ENCODE measurements at places on chromosomes 5 and 9.

DNA sequence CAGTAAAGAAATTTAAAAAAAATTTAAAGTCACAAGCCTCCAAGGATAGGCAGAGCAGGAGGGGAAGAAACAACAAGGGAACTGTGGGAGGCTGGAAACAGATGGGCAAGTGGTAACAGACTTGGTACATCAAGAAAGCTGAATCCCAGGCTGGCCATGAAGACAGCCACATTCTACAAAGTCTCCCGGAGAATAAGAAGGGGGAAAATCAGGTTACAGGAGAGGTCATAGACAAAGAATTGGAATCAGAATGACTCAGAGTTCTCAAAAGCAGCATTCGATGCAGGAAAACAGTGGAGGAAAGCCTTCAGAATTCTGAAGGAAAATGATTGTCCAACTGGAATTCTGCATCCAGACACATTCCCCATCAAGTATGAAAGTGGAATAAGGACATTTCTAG lies 129.7 kb downstream of the ADAMTS2 start:
- DNase-seq = no peak

- no peak for DNase-seq
Observed at GRCh38 chr5:102341681-102342288, 45.7 kb upstream of the SLCO4C1 start.

DNA sequence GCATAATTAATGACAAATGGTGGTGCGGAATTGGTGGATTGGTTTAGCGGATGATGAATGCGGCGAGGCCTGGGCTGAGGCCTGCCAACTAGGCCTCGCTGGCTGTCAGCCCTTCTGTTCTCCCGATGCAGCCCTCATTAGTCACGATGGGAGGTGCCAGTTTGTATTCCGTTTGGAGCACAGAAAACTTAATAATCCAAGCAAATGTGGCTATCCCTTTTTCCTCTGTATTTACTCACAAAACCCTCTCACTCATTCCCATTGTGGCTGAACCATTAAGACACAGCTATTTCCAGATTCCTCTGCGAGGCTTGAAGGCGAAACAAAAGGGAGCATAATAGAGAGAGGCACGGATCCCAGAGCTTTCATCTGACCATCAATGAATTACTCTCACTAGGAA lies 114.3 kb downstream of the MVB12B start:
- DNase-seq = no peak

GRCh38 chr9:82320566-82320965 lies 332.0 kb downstream of the SPATA31D1 start:
- no peak for DNase-seq

GRCh38 chr5:132418881-132419280 lies 49.4 kb downstream of the SLC22A5 start:
- no peak for DNase-seq

DNA sequence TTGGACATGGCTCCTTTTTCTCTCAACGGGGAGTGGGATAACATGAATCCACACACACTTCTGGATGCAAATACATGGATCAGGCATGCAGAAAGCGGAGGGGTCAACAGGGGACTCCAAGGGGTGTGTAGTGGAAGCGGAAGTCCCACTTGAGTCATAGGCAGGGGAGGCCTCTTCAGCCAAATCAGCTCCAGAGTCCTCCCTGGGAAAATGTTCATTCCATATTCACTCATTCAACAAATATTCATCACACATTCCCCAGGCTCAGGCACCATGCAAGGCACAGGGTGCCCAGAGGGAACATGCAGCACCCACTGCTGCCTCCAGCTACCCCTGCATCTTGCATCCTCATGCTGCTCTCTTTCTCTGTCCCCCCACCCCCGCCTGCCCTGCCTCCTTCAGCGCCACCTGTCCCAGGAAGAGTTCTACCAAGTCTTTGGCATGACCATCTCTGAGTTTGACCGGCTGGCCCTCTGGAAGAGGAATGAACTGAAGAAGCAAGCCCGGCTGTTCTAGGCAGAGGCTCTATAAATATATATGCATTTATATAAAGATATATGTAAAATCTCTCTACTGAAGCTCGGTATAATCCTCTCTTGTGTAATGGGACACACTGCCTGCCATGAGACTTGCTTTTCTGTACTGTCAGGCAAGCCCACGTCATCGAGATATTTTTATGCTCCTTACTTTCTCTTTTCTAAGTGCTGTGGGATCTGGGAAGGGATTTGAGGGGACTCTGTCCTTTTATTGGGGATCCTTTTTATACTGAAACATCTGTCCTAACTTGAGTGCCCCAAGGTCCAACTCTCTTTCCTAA lies 13.6 kb upstream of the AFAP1L1 start:
- peak; percentile 46 for DNase-seq

- DNase-seq = no peak
Observed at GRCh38 chr5:145579301-145579700, 255.8 kb downstream of the PRELID2 start.

GRCh38 chr5:76277736-76278135 lies 125.3 kb upstream of the IQGAP2 start:
- DNase-seq = no peak

DNA sequence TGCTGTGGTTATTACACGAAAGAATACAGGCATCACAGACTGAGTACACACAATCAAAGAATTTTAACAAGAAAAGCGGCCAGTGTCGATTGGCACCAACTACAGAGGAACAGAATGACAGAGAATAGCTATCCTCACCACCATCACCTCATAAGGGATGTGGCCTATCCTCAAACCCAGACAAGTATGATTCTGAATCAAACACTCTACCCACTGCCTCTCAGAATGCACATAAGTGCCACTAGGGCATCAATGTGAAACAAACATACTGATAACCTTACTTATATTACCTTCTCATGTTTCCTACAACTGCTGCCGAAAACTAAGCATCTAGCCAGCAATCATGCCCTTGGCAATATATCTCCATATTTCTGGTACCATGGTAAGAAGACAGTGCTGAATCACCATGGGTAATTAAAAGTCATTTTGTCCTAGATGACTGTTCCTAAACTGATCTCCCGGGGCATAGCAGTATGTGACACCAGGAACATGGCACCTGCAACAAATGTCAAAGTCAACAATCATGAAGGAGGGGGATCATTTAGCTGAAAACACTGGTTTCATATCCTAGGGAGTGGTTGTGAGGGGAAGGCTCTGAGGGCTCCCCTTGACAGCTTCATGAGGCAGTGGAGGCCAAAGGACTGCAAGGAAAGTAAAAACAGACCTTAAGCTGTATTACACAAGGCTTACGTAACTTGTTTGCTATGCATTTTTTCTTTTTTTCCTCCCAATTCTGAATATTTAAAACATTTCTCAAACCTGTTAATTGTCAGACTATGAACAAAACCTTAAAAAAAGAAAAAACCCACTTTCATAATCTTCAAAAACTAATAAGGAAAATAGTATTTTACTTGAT lies 88.3 kb downstream of the LHFPL2 start:
- no peak for DNase-seq

DNA sequence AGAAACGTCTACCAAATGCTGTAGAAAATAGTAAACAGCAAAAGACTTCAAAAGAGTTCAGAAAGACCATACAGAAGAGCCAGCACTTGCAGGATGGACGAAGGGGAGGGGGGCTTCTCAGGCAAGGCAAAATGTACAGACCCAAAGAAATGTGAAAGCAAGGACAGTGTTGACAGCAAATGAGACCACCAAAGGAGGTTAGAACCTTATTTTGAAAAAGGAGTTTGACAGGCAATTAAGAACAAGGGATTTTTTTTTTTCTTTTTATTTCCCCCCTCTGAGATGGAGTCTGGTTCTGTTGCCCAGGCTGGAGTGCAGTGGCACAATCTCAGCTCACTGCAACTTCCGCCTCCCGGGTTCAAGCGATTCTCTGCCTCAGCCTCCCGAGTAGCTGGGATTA lies 223.2 kb downstream of the EFNA5 start:
- no peak for DNase-seq

DNA sequence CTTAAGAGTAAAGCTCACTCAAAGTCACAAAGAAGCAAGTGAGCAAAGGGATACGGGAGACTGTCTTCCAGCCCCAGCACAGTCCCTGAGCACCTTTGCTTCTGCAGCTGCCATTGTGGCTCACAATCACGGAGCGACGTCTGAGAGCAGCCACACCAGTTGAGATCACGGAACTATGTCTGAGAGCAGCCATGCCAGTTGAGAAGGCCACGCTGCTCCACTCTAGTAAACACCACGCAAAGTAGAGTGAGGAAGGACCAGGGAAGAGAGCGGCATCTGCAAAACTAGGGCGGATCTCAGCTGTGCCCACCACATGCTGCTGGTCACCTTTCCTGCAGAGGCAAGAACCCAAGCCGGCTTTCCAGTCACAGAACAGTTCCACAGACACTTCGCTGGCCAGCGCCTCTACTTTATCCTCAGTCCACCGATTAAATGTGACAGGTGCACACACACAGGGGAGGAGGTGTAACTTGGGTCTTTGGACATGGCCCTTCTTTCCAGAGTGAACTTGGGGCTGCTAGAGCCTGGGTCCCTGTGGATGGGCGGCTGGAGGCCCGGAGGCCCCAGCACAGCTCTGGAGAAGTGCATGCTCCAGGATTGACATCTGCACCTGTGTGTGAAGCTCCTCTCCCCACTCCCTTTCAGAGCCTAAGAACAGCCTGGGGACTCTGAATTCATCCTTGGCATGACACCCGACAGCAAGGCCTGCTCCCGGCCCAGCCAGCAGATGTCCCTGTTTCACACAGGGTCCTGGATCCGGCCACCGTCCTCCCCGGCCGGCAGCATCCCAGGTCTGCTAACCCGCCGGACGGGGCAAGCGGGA lies 324.9 kb upstream of the IRX4 start:
- no peak for DNase-seq

DNA sequence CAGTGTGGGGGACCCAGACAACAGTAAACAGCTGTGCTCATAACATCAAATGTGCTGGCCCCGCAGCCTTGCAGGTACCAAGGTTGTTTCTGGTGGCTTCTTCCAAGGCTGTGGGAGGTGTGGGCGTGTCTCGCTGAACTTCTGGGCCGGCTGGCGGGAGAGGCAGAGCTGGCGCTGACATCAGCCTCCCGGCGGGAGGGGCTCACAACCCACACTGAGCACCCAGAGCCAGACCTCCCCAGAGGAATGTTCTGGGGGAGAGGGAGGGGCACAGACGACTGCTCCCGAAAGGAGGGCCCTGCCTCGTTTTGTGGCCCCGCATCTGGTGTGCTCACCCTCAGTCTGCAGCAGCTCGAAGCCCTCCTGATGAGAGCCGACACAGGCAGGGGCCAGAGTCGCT lies 6.9 kb upstream of the SLC12A7 start:
- no peak for DNase-seq

DNA sequence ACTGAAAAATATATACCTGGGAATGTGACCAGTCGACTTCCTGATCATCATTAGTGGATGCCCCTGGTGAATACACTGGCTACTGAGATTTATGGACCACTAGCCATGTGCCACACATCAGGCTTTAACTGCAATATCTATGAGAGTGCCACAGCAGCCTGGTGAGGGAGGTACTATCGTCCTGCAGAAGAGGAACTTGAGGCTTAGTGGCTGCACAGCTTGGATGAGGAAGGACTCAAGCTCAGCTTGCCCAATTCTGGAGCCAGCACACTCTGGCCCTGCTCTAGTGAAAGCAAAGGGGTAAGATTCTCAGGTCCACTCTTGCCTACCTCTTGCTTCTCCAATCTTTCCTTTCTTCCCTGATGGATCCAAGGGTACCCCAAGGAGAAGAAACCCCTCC lies 129.3 kb downstream of the ENTREP1 start:
- no peak for DNase-seq

DNA sequence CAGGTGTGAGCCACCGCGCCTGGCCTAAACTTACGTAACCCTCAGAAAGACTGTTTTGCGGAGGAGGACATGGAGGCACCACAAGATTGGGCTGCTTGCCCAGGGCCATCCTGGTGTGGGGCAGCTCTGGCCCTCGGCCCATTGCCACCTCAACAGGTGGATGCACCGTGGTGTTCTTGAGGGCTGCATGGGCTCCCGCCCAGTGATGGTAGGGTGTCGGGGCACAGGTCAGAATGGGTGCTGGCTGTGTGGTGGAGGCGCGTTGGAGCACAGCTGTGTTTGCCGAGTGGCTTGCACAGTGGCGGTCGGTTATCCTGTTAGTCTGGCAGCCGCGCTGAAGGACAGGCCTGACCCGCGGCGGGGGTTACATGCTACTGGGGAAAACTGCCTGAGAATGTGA lies 196.9 kb downstream of the CACNA1B start:
- no peak for DNase-seq

- no peak for DNase-seq
Observed at GRCh38 chr9:114207845-114208244, 52.5 kb downstream of the COL27A1 start.

- DNase-seq = no peak
Observed at GRCh38 chr5:135592312-135593045, 13.7 kb upstream of the CXCL14 start.

GRCh38 chr9:90092508-90092907 lies 487.7 kb downstream of the GADD45G start:
- no peak for DNase-seq

GRCh38 chr9:105281926-105282325 lies 37.5 kb downstream of the SLC44A1 start:
- DNase-seq = no peak

DNA sequence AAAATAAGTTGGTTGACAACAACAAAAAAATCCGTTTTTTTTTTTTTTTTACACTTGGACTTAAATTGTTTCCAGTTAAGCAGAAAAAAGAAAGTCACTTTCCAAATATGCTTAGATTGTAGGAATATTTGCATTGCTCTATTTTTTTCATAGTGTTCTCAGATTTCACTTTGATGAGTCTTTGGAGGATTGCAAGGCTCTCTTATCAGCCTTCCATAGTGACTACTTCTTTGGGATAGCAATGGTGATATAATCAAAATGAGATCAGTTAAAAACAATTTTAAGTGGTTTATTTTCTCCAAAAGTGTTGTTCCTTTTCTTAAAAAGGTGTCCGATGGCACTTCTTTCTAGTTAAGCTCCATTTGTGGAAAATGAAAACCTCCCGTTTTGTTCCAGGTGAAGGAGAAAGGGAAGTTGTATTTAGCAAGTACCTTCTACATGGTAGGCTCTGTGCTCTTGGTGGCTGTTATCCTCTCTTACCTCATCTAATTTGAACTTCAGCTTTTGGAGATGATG lies 3.9 kb downstream of the RASGRF2 start:
- no peak for DNase-seq

GRCh38 chr9:93906195-93906880 lies 48.8 kb downstream of the BARX1 start:
- DNase-seq = no peak

- no peak for DNase-seq
Observed at GRCh38 chr5:178170455-178170854, 16.7 kb downstream of the GMCL2 start.

DNA sequence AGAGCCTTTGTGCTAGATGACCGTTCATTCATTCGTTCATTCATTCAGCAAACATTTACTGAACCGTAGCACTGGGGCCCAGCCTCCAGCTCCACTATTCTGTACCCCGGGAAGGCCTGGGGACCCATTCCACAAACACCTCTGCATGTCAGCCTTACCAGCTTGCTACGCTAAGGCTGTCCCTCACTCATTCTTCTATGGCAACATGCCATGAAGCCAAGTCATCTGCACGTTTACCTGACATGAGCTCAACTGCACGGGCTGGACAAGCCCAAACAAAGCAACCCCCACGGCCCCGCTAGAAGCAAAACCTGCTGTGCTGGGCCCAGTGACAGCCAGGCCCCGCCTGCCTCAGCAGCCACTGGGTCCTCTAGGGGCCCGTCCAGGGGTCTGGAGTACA lies 6.0 kb downstream of the CEL start:
- no peak for DNase-seq
